EH (cell line): ENCODE measurements at places on chromosomes 12 and 14.

DNA sequence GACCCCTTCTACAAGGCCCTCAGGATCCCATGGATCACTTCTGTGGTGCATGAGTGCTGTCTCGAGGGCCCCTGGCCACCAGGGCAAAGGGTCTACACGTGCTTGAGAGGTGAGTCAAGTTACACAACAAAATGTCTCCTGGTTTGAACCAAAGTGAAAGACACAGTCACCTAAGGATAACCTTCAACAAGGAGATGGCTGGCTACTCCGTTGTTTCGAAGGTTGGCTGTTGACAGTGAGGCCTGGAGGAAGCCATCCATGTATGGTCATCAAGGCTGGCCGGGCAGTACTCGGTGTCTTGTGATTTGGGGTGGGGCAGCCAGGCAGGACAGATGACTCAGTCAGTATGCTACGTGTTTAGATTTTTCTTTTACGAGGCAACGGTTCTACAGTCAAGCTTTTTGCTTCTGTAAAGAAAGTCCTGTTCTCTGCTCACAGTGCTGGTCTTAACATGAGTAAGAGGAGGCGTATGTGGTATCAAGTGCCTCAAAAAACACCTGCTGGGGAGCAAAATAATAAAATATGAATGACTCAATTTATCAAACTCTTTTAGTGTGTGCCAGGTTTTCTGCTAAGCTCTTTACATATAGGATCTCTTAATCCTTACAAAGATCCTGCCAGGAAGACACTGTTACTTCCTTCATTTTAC lies 18.0 kb upstream of the NT5DC3 start:
- peak; percentile 98 for DNase-seq

DNA sequence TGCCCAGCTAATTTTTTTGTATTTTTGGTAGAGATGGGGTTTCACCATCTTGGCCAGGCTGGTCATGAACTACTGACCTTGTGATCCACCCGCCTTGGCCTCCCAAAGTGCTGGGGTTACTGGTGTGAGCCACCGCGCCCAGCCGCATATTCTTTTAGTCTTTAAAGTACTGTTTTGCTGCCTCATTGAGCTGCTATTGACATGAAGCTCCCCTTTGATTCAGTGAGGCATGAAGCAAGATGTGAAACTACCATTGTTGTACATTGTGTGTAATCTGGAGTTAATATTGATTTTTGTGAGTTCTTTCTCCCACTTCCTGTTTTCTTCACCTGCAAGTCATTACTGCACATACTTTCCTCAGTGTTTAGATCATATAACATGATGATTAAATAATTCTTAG lies 80.8 kb downstream of the MNAT1 start:
- DNase-seq: peak; percentile 11

GRCh38 chr14:35879654-35880249 lies 53.6 kb downstream of the BRMS1L start:
- DNase-seq: peak; percentile 17

DNA sequence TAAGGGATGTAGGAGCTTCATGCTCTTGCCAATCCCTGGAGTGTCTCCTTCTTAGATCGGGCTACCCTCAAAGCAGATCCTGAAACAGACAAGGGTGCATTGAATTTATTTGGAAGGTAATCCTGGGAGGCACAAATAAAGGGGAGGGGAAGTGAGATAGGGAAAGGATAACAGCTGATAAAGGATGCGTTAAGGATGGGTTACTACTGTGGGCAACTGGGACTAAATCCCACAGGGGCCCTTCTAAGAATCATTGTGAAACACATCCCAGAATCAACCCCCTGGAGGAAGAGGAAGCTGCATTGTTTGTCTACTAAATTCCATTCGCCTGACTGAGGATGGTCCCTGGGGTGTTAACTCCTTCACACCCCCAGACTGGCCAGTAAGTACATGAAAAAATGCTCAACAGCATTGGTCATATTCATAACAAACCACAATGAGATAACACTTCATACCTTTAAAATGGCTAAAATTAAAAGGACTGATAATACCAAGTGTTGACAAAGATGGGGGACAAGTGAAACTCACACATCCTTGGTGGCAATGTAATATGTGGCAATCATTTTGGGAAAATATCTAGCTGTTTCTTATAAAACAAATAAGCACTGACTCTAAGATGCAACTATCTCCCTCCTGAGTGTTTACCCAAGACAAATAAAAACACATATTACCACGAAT lies 37.0 kb upstream of the CMKLR1 start:
- DNase-seq: peak; percentile 15

- no peak for DNase-seq
Measured at GRCh38 chr12:3928538-3929184, 55.5 kb upstream of the PARP11 start.

- no peak for DNase-seq
Measured at GRCh38 chr14:53838374-53838773, 118.3 kb downstream of the BMP4 start.

DNA sequence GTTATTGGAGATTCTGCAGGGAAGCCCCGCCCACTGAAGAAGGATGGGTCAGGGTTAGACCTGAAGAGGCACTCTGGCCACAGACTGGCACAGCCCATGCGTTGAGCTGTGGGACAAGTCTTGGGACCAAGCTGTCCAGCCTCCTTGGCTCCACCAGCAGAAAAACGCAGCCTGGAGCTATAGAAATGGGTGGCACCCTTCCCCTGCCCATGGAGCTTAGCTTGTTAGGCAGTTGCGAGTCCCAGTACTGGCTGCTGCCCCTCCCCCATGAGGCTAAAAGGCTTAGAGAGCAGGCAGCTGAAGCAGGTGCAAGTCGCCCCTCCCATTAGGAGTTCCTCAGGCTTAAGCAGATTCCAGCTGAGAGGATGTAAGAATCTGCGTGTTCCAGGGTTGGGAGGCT lies 1124.0 kb upstream of the TMEM132C start:
- no peak for DNase-seq

DNA sequence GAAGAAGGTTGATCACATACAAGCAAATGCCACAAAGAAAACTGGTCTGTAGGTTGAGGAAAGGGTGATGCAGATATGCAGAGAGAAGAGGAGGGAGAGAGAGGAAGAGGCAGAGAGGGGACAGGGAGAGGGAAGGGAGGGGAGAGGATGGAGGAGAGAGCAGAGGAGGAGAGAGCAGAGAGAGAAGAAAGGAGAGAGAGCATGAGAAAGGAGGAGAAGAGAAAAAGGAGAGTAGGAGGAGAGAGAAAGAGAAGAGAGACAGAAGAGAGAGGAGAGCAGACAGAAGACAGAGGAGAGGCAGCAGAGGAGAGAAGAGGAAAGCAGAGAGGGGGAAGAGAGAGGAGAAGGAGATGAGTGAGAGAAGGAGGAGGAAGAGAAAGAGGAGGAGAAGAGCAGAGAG lies 59.2 kb downstream of the STXBP6 start:
- DNase-seq: no peak

DNA sequence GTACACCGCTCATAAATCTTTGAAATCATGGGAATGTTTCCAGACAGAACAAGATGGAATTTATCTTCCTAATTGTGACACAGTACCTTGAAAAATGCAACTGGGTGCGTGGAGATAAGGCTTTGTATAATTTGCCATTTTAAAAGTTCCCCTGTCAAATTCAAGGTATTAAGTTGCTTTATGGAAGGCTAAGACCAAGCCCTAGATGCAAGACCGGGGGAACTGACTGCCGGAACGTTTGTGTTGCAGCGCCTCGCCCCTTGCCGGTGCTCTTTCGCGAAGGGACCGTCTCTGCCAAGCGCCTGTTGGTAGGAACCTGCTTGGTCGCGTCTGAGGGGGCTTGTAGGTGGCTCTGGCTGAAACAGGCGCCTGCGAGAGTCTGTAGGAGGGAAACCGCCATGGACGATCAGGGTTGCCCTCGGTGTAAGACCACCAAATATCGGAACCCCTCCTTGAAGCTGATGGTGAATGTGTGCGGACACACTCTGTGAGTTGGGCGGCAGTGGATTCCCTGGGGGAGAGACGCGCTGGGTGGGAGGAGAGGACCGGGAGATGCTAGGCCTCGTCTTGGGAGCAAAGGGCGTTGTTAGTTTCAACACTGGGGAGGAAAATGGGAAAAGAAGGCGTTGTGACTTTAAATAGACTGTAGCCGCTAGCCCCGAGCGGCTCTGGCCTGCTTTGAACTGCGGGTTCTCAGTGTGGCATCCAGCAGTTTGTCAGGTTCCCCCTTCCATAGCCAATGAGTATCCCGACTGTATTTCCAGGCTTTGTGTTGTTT lies at the start of gene MNAT1:
MNAT1 (plus strand) TSS at position 297 of the 778 bp plus-strand sequence; CDS start at position 399, 102 bp downstream.
- peak; percentile 79 for DNase-seq

DNA sequence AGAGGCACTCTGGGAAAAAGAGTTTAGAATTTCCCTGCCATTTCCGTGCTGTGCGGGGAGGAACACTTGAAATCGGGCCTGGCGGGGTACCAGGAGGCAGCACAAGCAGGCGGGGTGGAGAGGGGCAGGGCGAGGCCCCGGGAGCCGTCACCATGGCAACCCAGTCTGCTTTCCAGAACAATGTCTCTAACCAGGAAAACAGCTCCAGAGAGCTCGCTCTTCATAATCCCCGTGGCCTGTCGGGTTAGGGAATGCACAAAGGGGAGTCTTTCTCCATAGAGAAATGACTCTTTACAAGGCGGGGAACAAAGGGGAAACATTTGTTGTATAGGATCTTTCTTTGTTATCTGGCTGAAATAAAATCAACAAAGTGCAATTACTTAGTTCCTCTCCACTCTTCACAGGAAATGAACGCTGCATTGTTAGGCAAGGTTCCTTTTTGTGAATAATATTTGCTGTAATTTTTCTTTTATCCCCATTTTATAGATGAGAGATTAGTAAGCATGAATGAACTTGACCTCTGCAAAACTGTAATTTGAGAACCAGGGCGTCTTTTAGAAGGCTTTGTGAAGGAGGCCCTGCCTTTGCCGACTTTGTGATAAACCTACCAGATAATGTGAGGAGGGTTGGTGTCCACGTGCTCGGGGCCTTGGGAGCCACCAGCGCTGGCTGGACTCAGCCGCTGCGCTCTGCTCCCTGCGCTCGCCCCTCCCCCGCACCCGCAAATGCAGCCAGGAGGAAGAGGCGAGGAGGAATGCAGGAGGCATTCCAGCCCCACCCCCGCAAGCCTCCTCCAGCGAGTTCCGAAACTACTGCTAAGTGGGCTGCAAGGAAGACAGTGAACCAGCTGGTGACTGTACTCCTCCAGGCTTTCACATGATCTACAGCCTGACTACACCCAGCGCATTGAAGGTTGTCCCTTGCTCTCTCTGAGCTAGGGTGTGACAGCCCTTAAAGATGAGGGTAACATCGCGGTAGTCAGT lies 105.2 kb upstream of the ATF7IP start:
- DNase-seq: peak; percentile 97

DNA sequence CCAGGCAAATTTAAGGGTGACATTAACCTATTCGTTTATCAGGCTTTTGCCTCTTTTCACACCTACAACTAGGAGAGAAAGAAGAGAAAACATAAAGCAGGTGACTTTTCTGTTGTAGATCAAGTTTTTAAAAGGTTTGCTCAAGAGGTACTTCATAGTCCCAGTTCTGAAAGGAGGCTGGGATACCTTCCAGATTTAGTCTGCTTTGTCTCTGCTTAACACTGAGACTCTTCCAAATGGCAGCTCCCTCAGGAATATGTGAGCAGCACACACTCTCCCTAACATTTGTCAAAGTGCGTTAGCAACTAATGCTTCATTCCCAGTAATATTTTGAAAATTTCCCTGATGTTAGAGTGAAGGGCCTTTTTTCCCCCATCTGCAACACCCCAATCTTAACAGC lies 133.7 kb upstream of the RASSF8 start:
- no peak for DNase-seq

DNA sequence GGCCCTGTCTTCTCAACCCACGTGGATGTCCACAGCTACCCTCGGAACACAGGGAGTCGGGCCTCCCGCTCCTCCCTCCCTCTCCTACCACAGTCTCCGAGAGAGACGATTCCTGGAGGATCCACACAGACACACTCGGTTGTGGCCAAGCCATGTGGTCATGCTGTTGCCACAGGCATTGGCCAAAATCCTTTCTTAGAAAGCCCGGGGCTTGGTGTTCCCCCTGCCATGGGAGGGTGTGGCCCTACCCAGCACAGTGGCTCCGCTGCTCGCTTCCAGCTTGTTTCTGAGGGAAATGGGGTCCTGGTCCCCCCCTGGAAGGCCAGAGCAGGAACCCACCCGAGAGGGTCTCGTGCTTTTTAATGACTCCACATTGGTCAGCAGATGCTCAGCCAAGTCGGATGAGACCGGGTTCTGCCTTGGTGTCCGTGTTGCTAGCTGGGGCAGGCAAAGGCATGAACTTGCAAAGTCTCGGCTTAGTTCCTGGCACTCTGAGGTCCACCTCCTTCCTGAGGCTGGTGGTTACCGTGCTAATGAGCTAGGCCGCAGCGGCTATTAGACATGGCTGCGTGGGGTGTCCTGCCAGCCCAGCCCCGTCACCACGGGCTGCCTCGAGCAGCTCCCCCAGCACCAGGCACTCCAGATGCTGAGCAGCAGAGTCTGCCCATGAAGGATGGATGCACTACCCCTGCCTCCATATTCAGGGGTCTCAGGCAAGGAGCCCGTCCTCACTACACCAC lies 46.8 kb upstream of the MEG3 start:
- DNase-seq: no peak

GRCh38 chr12:120119271-120119973 lies 2.9 kb upstream of the RAB35 start:
- DNase-seq: peak; percentile 88

GRCh38 chr12:107779077-107779831 lies 4.8 kb downstream of the ASCL4 start:
- no peak for DNase-seq

DNA sequence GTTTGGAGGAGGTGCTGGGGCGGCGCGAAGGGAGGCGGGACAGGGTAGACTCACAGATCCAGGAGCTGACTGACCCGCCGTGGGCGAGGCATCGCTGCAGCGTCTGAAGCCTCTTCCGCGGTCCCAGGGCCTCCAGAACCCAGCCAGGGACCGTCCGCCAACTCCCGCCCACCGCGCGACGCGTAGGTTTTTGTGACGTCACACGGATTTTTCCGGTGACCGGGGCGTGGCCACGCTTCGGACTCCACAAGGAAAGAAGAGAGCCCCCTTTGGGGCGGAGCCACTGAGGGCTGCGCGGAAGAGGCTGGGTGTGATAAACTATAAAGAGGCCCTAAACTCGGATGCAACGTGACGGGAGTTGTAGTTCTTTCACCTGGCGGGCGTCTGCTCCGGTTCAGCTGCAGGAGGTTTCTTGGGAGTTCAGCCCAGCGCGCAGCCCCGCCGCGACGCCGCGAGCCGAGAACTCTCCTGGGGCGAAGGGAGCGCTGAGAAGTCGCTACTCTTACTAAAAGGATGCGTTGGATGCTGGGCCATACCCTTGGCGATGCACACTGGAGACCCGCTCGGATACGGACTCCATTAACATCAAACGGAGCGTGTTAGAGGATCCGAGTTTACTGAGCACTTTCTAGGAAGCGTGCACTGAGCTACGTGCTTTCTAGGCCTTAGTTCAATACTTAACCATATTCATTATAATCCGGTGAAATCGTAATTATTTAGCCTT lies at the start of gene AMN1:
AMN1 (minus strand) TSS at position 105 of the 724 bp plus-strand sequence; CDS start at position 92, 13 bp downstream.
- DNase-seq: peak; percentile 99

DNA sequence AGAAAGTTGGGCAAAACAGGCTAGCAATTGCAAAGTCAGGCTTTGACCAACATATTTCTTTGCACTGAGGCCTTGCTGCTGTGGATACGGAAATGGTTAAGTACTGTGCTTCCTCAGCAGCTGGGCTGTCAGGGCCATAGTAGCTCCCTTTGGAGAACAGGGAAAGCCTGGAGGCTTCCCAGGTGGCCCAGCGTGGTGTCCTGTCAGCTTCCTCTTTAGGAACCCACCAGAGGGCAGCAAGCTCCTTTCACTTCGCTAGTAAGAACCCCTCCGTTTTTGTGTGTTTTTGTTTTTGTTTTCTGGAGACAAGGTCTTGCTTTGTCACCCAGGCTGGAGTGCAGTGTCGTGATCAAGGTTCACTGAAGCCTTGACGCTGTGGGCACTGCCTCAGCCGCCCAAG lies 1.7 kb upstream of the CFAP251 start:
- peak; percentile 31 for DNase-seq
